ENCODE measurements at places on chromosomes 6 and 20. TPM values are rescaled to one million over a fixed set of nuclear protein-coding genes. Genes with fewer than 3 reads are reported as not detected.

The RGS19 gene
- 14.5 TPM for polyA plus RNA-seq

The NRSN2 gene
- polyA plus RNA-seq: 53.9 TPM

The CST7 gene
- polyA plus RNA-seq: 0.09 TPM

The ELOVL4 gene
- polyA plus RNA-seq: 0.40 TPM

The HMGCLL1 gene
- polyA plus RNA-seq: not detected

The HFE gene
- polyA plus RNA-seq: 23.5 TPM

The PNPLA1 gene
- polyA plus RNA-seq: not detected

The DDO gene
- polyA plus RNA-seq: 0.20 TPM

The RNF144B gene
- 1.4 TPM for polyA plus RNA-seq

The MCHR2 gene
- not detected for polyA plus RNA-seq

The BANF2 gene
- polyA plus RNA-seq: not detected

The IRAK1BP1 gene
- polyA plus RNA-seq: 1.4 TPM

The HUS1B gene
- polyA plus RNA-seq: 0.10 TPM

The GABRR1 gene
- polyA plus RNA-seq: not detected

The COX7A2 gene
- 214 TPM for polyA plus RNA-seq

The CST2 gene
- not detected for polyA plus RNA-seq

The ADGRF5 gene
- not detected for polyA plus RNA-seq

The MYBL2 gene
- polyA plus RNA-seq: 6.4 TPM

The NOTCH4 gene
- polyA plus RNA-seq: 0.40 TPM

The RCAN2 gene
- polyA plus RNA-seq: 7.4 TPM

Measured in BJ (cell line).